ENCODE measurements at places on chromosomes 12 and 14. TPM values are rescaled to one million over a fixed set of nuclear protein-coding genes. Genes with fewer than 3 reads are reported as not detected.

- DNase-seq = no peak
These were observed 589.3 kb downstream of the BCL11B start for GRCh38 chr14:98682726-98683125.

- DNase-seq = peak; percentile 69
These were observed 60.3 kb downstream of the DACT1 start for GRCh38 chr14:58697930-58698642.

DNA sequence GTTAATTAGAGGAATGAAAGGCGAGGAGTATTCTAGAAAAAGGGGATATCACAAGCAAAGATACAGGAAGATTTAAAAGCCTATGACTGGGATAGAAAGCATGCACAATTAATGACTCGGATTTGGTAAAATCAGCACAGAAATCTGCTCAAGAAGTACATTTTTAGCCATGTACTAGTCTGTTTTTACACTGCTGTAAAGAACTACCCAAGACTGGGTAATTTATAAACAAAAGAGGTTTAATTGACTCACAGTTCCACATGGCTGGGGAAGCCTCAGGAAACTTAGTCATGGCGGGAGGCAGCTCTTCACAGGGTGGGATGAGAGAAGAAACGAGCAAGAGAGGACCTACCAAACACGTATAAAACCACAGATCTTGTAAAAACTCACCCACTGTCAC lies 716.3 kb upstream of the MDGA2 start:
- DNase-seq = no peak

DNA sequence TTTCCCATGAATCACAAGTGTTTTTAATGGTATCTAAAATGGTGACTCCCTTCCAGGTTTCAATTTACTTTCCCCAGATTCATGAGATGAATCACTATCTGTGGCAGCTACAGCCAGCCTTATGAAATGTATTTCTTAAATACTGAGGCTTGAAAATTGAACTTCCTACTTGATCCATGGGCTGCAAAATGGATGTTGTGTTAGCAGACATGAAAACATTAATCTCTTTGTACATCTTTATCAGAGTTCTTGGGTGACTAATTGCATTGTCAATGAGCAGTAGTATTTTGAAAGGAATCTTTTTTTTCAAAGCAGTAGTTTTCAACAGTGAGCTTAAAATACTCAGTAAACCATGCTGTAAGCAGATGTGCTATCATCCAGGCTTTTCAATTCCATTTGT lies 250.8 kb downstream of the SLC6A15 start:
- DNase-seq = peak; percentile 0

GRCh38 chr12:107223821-107224220 lies 130.5 kb upstream of the CRY1 start:
- DNase-seq = peak; percentile 40

Gene TEDC1
- total RNA-seq = 21.0 TPM

Gene IRAK3
- total RNA-seq = 3.5 TPM

Measured in RPMI7951 (cell line).